ENCODE measurements at places on chromosomes 3 and 15. TPM values are rescaled to one million over a fixed set of nuclear protein-coding genes. Genes with fewer than 3 reads are reported as not detected.
A peak's percentile ranks its signal among the peaks of the same experiment; 100 is the strongest.

SLC12A1 gene
- not detected for total RNA-seq

GRCh38 chr3:61996366-61996765 is 377.0 kb downstream of the FEZF2 start:
- H3K27me3 ChIP-seq, result no peaks in the 10 kb centered on the region
- H3K36me3 ChIP-seq, result no peaks in the 10 kb centered on the region
- no peaks in the 10 kb centered on the region for H3K4me1 ChIP-seq
- DNase-seq, result no peak
- no peak overlapping the region for H3K4me3 ChIP-seq

DNA sequence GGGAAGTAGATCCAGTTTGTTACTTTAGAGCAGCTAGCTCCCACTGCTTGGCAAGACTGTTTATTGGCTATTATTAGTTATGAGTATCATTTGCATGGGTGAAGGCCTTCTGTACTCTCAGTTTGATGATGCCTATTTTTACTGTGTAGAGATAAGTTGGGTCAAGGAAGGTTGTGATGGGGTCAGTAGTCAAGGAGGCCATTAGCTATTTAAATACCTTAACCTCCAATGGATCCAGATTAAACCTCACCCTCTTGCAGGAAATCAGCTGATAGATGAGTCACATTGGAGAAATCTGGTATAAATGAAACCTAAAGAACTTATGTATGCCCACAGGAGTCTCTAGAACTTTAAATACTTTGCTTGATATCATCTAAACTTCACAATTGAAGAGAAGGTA is 45.0 kb downstream of the THBS1 start:
- H3K36me3 ChIP-seq, result no peaks in the 10 kb centered on the region
- H3K27me3 ChIP-seq, result no peaks in the 10 kb centered on the region
- no peak for DNase-seq
- H3K27ac ChIP-seq, result no peak overlapping the region
- H3K4me3 ChIP-seq, result no peak overlapping the region

- H3K27ac ChIP-seq, result peak overlapping the region; percentile 48
- H3K4me3 ChIP-seq, result no peak overlapping the region
- DNase-seq, result no peak
Measured at GRCh38 chr3:188262913-188263683, 109.1 kb downstream of the LPP start.

DUOX2 gene
- total RNA-seq, result 2.7 TPM

- no peak for DNase-seq
- peaks cover 40% of the 10 kb centered on the region for H3K4me1 ChIP-seq
- H3K36me3 ChIP-seq, result no peaks in the 10 kb centered on the region
Measured at GRCh38 chr3:186989429-186989828, 59.1 kb downstream of the ST6GAL1 start.

GRCh38 chr15:101003081-101003480 is 83.9 kb downstream of the LRRK1 start:
- H3K27ac ChIP-seq, result no peak overlapping the region
- no peak for DNase-seq
- H3K27me3 ChIP-seq, result no peaks in the 10 kb centered on the region
- H3K36me3 ChIP-seq, result no peaks in the 10 kb centered on the region
- H3K4me3 ChIP-seq, result no peak overlapping the region

DNA sequence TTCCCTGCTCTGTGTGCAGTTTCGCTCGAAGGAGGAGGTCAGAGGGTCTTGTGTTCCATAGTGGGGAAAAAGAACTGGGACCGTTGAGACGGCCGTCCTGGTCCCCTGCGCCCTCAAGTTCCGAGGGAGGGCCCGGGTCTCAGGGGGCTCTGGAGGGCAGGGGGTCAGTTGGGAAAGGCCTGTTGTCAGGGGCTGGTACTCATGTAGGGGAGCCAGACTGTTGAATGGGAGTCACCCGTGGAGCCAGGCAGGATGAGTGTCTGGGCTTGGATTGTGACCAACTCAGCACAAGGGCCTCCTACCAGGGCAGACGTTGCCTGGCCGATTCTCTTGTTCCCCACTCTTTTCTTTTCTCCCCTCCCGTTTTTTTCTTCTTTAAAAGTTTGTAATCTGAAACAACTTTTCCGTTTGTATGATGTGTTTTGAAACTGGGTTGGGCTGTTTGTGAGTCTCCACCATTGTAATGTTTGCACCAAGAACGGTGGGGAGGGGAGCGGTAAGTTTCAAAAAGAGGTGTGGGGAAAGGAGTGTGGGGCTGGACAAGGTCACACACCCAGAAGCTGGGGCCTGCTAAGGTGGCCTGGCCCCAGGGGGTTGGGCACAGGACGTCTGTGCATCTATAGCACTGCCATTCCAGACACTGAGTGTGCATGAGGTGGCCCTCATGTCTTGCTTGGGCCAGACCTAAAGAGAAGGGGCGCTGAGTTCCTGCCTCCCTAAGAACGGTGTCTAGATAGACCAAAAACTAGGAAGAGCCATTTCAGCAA is 1.1 kb downstream of the CMTM7 start:
- peaks cover 54% of the 10 kb centered on the region for H3K4me1 ChIP-seq
- peak; percentile 69 for DNase-seq
- H3K27ac ChIP-seq, result peak overlapping the region; percentile 96
- no peaks in the 10 kb centered on the region for H3K27me3 ChIP-seq
- peak overlapping the region; percentile 91 for H3K4me3 ChIP-seq

UROC1 gene
- total RNA-seq, result not detected

DNA sequence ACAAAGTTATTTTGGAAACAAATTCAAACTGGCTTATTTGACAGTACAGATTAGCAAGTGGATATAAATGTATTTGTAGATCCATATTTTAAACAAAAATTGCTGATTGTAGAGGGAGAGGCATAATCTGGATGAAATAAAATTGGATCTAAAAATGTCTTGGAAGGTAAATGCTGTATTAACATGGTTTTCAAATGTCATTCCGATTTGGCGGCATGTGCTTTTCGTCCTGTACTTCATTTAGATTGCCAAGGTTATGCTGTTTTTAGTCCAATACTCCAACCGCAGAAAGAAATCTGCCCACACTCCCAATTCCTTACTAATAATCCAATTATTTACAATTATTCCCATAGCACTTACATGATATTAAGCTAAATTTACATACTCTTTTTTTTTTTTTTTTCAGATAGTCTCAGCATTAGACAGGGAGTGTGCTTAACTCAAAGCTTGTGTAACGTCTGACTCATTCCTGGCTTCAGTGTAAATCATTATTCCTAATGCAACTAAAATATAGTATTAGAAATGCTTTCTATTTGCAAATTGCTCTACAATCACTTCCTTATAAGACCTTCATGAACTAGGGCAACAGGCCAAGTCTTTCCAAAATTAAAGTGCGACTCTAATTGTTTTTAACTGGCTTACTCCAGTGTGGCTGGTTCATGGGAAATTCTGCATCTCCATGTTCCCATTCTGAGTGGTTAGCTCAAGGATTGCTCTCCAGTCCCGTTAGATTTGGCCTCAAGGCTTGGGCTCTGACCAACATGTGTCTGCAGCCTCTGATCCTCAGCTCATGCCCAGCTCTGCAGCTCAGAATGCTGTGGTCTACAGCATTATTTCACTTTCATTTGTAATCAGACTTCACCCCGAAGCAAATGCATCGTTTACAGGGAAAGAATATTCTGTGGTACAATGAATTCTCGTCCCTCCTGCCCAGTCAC is 103.9 kb downstream of the FBN1 start:
- no peaks in the 10 kb centered on the region for H3K36me3 ChIP-seq
- DNase-seq, result no peak
- H3K27ac ChIP-seq, result no peak overlapping the region
- H3K4me1 ChIP-seq, result peaks cover 4% of the 10 kb centered on the region

GRCh38 chr3:115862849-115863248 is 239.5 kb downstream of the GAP43 start:
- no peak for DNase-seq
- H3K27ac ChIP-seq, result no peak overlapping the region
- no peaks in the 10 kb centered on the region for H3K36me3 ChIP-seq
- no peak overlapping the region for H3K4me3 ChIP-seq
- no peaks in the 10 kb centered on the region for H3K4me1 ChIP-seq

GRCh38 chr3:4251412-4251811 is 51.8 kb upstream of the SETMAR start:
- H3K27ac ChIP-seq, result no peak overlapping the region
- no peaks in the 10 kb centered on the region for H3K27me3 ChIP-seq
- no peak for DNase-seq
- H3K36me3 ChIP-seq, result no peaks in the 10 kb centered on the region
- no peaks in the 10 kb centered on the region for H3K4me1 ChIP-seq

GRCh38 chr15:65209701-65210643 is 1.3 kb downstream of the CILP start:
- H3K4me3 ChIP-seq, result no peak overlapping the region
- H3K27ac ChIP-seq, result no peak overlapping the region
- no peak for DNase-seq
- no peaks in the 10 kb centered on the region for H3K36me3 ChIP-seq
- peaks cover 9% of the 10 kb centered on the region for H3K4me1 ChIP-seq

ZNF280D gene
- 37.4 TPM for total RNA-seq

DNA sequence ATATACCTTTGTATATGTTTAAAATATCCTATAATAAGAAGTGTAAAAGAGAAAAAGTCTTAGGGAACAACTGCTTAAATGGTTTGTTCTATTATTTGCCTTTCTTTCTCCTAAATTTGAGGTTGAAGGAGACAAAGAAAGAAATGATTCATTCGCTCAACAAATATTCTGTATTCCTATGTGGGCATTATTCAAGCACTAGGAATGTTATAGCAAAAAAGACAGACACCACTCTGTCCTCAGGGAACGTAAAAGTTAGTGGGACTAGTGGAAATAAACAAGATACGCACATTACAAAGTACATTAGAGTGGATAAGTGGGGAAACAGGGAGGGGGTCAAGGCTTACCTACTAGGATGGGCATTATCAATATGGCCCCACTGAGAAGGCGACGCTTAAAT is 332.2 kb downstream of the LPP start:
- DNase-seq, result no peak
- H3K4me3 ChIP-seq, result no peak overlapping the region
- no peaks in the 10 kb centered on the region for H3K4me1 ChIP-seq
- peaks cover 18% of the 10 kb centered on the region for H3K36me3 ChIP-seq
- no peaks in the 10 kb centered on the region for H3K27me3 ChIP-seq
- H3K27ac ChIP-seq, result no peak overlapping the region

DNA sequence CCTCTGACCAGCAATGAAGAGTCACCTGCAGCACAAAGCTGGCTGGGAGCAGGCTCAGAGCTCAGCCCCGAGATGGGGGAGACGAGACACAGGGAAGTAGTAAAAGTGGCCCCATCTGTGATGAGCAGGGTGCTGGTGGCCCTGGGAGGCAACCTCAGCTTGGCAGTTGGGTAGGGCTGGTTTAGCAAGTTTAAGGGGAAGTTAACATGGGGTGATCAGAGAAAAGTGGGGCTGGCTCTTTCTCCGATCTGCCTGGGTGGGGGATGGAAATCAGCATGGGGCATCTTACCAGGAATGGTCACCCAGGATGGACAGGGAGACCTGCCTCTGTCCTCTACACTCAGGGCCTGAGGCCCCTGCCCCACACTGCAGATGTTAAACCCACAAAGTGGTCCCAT is 29.9 kb upstream of the SFMBT1 start:
- H3K27me3 ChIP-seq, result no peaks in the 10 kb centered on the region
- no peaks in the 10 kb centered on the region for H3K36me3 ChIP-seq
- no peaks in the 10 kb centered on the region for H3K4me1 ChIP-seq
- no peak overlapping the region for H3K4me3 ChIP-seq
- H3K27ac ChIP-seq, result no peak overlapping the region

DNA sequence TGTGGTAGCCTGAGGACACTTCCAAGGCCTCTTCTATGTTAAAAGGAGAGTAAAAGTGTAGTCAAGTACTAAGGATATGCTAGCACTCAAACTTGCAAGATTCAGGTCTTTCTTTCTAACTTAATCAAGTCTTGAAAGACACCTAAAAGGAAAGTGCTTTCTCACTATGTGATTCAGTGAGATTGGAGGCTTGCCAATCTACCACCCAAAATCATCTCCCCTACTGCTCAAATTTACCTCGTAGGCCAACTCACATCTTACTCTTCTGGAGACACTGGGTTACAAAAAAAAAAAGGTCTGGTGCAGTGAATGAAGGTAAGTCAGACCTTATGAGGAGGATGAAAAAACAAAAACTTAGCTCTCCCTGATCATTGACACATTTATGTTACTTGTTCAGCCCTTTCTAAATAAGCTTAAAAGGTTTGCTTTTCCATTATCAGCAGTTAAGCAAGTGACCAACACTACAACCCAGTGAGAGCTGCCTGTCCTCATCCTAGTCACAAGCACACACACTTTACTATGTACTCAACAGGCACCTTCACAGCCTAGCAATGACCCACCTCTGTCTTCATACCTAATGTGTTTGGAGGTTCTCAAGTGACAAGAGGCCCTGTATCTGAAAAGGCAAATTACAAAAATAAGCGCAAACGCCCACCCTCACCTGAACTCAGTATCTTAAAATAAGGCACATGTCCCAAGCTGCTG is 19.6 kb downstream of the SUMF1 start:
- H3K36me3 ChIP-seq, result peaks cover 61% of the 10 kb centered on the region
- no peaks in the 10 kb centered on the region for H3K27me3 ChIP-seq
- no peak for DNase-seq
- H3K27ac ChIP-seq, result no peak overlapping the region

GRCh38 chr15:40058476-40059140 is 19.6 kb upstream of the SRP14 start:
- peaks cover 6% of the 10 kb centered on the region for H3K4me1 ChIP-seq
- H3K27ac ChIP-seq, result no peak overlapping the region
- H3K4me3 ChIP-seq, result no peak overlapping the region
- no peaks in the 10 kb centered on the region for H3K27me3 ChIP-seq
- DNase-seq, result no peak
- no peaks in the 10 kb centered on the region for H3K36me3 ChIP-seq

DNA sequence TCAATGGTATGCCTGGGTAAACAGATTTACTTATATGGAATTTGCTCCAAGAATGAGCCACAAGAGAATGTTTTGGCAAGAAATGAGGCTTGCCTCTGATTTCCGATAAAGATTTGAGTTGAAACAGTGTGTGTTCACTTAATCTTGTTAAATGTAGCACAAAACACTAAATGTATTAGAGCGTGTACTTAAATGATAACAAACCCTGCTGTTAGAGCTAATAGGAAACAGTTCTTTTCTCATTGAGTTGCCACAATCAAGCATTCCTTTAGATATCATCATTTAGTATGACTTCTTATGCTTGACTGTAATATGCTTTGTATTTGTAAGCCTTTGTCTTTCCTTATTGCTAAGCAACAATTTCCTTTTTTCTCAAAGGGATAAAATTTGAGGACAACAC is 353.6 kb upstream of the ZNF717 start:
- no peak overlapping the region for H3K27ac ChIP-seq
- H3K4me1 ChIP-seq, result no peaks in the 10 kb centered on the region
- H3K27me3 ChIP-seq, result no peaks in the 10 kb centered on the region

GRCh38 chr3:71456156-71456555 is 127.4 kb downstream of the FOXP1 start:
- no peaks in the 10 kb centered on the region for H3K27me3 ChIP-seq
- H3K36me3 ChIP-seq, result no peaks in the 10 kb centered on the region
- no peak overlapping the region for H3K27ac ChIP-seq
- peaks cover 5% of the 10 kb centered on the region for H3K4me1 ChIP-seq

GRCh38 chr3:18410205-18410604 is 14.9 kb downstream of the SATB1 start:
- no peak for DNase-seq
- no peak overlapping the region for H3K4me3 ChIP-seq
- no peaks in the 10 kb centered on the region for H3K27me3 ChIP-seq
- no peak overlapping the region for H3K27ac ChIP-seq
- H3K4me1 ChIP-seq, result no peaks in the 10 kb centered on the region

WDR49 gene
- 6.0 TPM for total RNA-seq

- no peaks in the 10 kb centered on the region for H3K27me3 ChIP-seq
- H3K4me3 ChIP-seq, result no peak overlapping the region
- no peak overlapping the region for H3K27ac ChIP-seq
- no peaks in the 10 kb centered on the region for H3K4me1 ChIP-seq
Measured at GRCh38 chr15:54149115-54149531, 170.9 kb downstream of the UNC13C start.

ATP13A5 gene
- 1.1 TPM for total RNA-seq

GRCh38 chr15:26697913-26698312 is 75.0 kb downstream of the GABRB3 start:
- no peak overlapping the region for H3K27ac ChIP-seq
- H3K4me1 ChIP-seq, result no peaks in the 10 kb centered on the region
- no peak for DNase-seq
- no peak overlapping the region for H3K4me3 ChIP-seq
- no peaks in the 10 kb centered on the region for H3K27me3 ChIP-seq

Measured in left lung (tissue), 14 donors.